Retinal pigment epithelial cell (primary cell): ENCODE measurements at places on chromosomes 11 and 22.

DNA sequence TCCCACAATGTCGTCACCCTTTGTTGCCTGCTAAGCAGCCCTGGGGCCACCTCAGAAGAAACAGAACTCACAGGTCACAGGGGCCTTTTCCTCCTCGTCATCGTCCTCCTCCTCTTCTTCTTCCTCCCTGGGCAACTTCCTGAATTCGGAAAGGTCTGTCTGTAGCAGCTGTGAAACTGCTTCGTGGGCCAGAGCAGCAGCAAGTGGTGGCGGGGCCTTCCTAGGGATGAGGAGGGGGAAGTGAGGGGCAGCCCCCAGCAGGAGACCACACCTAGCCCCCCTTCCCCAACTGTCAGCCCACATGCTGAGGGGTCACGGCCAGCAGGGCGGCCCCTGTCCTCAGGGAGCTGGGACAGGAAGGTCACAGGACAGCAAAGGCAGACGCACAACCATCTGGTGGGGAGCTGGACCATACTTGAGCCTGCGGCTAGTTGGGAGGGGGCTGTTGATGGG lies 13.2 kb downstream of the PPM1F start:
- DNase-seq: no peak

GRCh38 chr22:31605851-31606585 lies 56.0 kb downstream of the PISD start:
- DNase-seq: no peak

- no peak for DNase-seq
These were observed 1.6 kb downstream of the SCUBE1 start for GRCh38 chr22:43341565-43341964.

GRCh38 chr22:49586244-49586748 lies 241.4 kb downstream of the BRD1 start:
- no peak for DNase-seq

DNA sequence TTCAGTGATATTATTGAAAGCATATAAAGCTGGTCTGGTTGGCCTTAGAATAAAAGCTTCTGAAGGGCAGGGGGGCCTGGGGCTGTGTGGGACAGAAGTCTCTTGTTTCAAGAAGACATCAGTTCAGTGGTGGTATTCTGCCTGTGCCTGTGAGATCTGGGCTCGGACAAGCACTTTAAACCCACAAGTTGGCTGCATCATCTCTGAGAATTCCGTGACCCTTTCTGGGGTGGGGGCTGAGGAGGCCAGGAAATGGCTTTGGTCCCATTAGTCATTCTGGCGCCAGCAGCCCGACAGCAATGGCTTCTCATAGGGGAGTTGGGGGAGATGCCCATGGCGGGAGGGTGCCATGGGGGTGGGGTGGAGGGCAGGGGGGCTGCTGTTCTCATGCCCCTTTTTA lies 104.1 kb downstream of the PKNOX2 start:
- DNase-seq: no peak

- DNase-seq: no peak
These were observed 4.2 kb downstream of the MYRF start for GRCh38 chr11:61756452-61757212.

DNA sequence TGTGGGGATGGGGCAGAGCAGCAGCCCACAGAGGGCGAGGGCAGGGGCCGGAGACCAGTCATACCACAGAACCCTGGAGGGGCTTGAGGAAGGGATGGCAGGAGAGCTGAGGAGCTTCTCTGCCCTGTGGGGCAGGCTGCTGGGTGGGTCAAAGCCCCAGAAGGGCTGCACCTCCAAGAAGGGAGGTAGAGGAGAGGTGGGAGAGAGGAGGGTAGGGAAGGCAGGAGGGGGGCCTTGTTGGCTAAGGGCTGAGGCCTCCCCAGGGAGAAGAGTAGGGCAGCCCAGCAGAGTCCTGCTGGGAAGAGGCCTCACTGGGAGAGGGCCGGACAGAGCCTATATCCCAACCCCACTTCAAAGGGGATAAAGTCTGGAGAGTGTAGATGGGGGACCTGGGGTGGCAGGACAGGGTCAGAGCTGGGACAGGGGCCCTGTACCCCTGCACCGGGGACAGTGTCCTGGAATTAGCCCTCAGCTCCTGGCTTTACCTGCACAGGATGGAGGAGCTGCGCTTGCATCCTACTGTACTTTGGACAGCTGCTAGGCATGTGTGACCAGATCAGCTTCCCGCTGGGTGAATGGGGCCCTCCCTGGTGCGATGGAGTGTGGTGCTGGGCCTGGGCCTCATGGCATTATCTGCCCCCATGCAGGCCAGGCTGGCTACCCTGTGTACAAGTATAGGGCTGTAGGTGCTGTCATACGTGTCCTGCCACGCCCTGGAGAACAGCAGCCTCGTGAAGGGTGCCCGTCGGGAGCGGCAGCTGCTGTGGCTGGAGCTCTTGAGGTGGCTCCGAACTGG lies 7.3 kb downstream of the DGCR6L start:
- no peak for DNase-seq

GRCh38 chr11:45964911-45965389 lies 42.5 kb downstream of the LARGE2 start:
- peak; percentile 34 for DNase-seq

DNA sequence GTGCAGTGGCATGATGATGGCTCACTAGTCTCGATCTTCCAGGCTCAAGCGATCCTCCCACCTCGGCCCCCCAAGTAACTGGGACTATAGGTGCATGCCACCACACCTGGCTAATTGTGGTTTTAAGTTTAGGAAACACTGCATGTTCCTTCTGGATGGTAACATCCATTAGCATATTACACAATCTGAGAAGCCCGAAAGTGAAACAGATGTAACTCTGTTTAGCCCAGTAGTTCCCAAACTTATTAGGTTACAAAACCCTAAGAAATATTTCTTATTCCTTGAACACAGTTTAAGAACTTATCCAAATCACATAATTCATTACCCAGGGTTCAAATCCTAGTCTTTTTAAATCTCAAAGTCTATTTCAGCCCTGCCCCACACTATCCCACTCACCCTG lies 28.3 kb downstream of the POLDIP3 start:
- no peak for DNase-seq

- DNase-seq: no peak
These were observed 88.5 kb downstream of the TENM4 start for GRCh38 chr11:79352349-79352703.

DNA sequence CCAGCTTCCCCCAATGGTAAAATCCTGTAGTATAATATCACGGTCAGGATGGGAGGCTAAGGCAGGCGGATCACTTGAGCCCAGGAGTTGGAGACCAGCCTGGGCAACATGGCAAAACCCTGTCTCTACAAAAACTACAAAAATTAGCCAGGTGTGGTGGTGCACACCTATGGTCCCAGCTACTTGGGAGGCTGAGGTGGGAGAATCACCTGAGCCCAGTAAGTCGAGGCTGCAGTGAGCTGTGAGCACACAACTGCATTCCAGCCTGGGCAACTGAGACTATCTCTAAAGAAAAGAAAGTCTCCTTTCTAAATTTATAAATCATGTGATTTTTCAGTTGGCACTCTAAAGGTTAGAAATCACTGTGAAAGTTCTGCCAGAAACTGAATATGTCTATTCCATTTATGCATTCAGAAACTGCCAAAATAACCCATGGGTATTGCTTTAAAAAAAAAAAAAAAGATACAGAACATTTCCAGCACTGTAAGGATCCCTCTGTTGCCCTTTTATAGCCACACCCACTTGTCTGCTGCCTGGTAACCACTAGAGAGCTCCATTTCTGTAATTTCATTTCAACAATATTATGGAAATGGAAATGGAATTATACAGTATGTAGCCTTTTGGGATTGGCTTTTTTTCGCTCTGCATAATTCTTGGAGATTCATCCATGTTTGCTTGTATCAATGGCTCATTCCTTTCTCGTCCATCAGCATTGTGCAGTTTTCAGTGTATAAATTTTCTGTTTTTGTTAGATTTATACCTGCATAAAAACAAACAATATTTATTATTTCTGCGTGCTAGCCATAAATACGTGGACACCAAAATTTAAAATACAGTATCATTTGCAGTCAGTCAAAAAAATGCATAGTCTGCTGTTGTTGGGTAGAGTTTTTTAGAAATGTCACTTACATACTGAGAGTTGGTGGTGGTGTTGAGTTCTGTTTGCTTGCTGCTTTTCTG lies 9.4 kb downstream of the CDC45 start:
- no peak for DNase-seq

DNA sequence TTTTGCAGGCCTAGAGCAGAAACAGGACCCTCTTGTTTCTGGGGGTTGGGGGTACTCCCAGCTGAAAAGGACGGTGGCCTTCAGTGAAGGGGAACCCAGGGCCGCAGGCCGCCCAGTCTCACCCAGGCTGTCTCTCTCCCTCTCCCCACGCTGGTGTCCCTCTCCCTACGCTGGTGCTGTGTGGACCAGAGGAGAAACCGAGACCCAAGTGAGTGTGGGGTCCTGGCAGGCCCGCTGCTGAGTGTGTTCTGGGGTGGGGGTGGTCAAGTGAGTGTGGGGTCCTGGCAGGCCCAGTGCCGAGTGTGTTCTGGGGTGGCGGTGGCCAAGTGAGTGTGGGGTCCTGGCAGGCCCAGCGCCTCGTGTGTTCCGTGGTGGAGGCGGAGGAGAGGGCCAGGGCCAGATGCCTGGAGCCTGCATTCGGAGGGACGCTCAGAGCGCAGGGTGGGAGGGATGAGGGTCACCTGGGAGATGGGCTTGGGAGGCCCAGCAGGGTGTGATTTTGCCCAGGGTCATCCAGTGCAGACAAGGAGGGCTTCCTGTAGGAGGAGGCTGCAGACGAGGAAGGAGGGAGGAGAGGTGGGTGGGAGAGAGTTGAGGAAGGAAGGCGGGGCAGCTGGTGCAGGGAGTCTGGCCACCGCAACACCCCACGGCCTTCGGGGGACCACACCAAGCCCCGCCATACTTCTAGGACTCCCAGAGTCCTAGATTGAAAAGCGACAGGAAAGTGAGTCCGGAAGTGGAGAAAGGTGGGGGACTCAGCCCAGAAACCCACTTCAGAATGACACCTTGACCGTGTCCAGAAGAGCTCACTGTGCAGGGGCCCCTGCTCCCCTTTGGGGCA lies 10.3 kb downstream of the TNNT3 start:
- no peak for DNase-seq

DNA sequence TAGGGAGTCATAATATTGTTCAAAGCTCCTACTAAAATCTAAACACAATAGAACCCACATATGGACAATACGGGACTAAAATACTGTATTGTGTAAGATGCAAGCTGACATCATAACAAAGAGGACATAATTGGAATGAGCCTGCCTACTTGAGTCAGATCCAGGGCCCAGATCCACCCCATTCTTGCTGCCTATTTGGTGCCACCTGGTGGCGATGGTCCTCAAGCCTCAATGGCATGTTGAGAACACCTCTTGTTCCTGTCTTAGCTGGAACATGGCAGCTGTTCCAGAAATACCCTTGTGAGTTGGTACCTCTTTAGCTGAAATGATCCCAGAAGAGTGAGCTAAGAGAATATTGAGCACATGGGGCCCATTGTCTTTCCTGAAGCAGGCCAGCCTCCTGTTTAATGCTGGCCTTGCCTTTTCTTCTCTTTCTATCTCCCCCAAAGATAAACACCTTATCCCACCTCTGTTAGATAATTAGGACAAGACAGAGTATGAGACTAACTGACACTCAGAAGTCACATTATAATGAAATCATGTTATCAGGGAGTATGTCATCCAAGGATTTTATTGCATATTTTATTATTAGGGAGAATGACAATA lies 680.9 kb upstream of the ANO5 start:
- DNase-seq: peak; percentile 42

- DNase-seq: no peak
These were observed 590.3 kb upstream of the TENM4 start for GRCh38 chr11:80031014-80031600.

DNA sequence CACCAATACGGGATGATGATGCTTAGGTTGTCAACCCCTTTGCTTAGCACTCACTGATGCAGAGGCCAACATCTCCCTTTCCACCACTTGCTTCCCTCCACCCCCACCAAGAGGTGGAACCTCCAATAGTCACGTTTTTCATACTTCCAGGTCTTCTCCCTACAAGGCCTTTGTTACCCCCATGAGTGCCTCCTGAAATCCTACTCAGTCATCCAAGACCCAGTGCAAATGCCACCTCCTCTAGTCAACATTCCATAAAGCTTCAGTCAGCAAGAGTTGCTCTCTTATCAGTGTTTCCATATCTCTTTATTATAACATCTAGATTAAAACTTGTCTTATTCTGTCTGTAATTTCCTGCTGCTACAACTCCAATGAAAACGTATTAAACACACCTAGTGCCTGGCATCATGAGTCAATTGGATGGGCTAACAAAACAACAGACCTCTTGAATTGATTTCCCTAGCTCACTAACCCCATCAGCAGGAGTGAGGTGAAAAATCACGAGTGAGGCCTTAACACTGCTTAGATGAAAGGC lies 370.7 kb upstream of the CCDC90B start:
- DNase-seq: no peak

- no peak for DNase-seq
These were observed 266.1 kb downstream of the CADM1 start for GRCh38 chr11:115238086-115238485.

GRCh38 chr11:11985954-11986949 lies 22.2 kb downstream of the DKK3 start:
- DNase-seq: no peak

- DNase-seq: no peak
These were observed 14.1 kb downstream of the DEAF1 start for GRCh38 chr11:680970-681369.

- DNase-seq: no peak
These were observed 10.7 kb upstream of the CD5 start for GRCh38 chr11:61091373-61092279.

DNA sequence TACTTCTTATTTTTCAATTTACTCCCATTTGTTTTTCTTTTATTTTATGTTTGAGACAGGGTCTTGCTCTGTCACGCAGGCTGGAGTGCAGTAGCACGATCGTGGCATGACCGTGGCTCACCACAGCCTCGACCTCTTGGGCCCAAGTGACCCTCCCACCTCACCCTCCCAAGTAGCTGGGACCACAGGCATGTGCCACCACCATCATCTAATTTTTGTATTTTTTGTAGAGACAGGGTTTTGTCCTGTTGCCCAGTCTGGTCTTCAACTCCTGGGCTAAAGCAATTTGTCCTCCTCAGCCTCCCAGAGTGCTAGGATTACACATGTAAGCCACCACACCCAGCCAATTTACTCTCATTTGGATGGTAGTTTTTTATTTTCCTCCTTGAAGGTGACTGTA lies 679.3 kb upstream of the CCDC179 start:
- no peak for DNase-seq

DNA sequence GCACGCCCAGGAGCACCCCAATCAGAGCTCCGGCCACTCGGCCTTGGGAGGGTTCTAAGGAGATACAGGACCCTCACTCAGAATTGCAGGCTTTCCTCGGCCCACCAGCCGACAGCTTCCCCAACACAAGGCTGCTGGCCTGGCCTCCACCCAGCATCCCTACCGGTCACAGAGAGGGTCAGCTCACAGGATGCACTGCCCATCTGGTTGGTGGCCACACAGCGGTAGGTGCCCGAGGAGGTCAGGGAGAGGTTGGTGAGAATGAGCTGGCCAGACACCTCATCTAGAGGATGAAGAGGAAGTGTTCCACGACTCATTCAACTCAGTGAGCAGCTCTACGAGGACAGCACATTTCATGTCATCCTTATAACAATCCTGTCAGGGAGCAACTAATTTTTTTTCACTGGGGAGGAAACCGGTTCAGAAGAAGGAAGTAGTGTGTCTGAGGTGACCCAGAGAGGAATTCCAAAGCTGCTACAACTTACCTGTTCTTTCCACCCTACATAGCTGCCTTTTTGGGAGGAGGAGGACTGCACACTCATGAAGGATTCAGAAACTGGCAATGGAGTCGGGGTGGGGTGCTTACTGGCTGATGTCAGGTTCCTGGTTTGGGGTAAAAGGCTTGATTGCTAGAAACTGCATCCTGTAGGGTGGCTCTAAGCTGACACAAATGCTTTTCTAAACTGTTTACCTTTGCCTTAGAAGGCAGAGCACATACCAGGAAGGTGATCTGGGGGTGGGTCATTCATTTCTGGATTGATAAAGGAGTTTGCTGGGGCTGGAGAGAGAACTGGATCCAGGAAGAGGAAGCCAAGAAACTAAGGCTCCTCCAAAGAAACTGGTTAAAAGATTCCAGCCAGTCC lies 3.3 kb downstream of the VSIG2 start:
- no peak for DNase-seq
